ENCODE measurements at places on chromosomes 2 and 18.

GRCh38 chr2:237513693-237514092, 26.6 kb downstream of the MLPH start:
- DNase-seq = no peak

GRCh38 chr2:157698430-157698829, 69.8 kb upstream of the ACVR1C start:
- no peak for DNase-seq

DNA sequence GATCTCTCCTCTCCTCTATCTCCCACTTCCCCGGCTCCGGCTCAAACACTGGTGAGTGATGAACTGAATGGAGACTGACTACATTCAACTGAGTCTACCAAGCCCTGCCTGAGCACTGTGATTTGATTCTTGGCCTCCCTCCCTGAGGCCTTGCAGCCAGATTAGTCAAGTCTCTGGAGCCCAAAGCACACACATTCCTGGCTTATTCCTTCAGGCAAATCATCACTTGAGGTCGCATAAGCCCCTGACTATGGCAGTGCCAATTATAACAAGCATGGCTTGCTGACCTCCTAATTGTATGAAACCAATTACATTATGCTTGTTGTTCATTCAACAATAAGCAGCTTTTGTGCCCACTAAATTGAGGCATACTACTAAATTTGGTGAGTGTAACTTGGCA, 34.6 kb downstream of the EFEMP1 start:
- DNase-seq = no peak

- no peak for DNase-seq
These were observed 37.0 kb upstream of the DPP10 start for GRCh38 chr2:114405247-114406116.

GRCh38 chr2:169050476-169051240, 18.7 kb upstream of the DHRS9 start:
- DNase-seq = peak; percentile 34

DNA sequence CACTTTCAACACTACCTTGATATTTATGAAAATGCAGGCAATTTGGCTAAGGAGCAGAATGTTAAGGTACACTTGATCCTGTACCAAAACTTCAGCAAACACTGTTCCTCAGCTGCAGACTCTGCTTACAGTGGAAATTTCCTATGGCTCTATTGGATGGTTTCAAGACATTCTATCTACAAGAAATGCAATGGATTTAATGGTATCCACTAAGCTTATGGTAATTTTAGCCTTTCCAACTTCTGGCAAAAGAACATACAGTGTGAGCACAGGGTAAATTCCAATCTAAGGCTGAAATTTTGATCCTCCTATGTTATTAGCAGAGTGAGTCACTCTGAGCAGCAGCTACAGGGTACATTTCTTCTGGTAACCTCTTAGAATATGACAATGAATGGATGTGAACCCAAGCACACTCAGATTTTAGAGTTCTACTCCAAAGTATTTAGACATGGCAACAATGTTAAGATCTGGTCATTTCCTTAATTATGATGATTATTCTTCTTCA, 361.8 kb upstream of the PIK3C3 start:
- no peak for DNase-seq

DNA sequence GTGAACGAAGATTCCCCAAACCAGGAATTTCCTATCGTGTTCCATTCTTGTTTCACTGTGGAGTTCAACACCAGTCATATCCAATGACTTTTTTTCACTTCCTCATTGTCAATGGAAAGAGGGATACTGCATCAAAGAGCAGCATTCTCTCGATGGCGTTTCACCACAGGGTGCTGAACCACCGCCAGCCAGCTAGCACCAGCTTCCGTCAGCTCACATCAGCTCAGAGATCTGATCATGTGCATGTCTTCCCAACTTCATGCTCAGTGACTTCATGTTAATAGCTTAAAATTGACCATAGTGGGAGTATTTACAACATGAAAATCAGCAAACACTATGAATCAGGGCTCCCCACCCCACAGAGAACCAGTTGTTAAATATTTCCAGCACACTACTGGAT, 359.9 kb downstream of the TNS1 start:
- DNase-seq = no peak

- no peak for DNase-seq
These were observed 500.9 kb downstream of the RNF144A start for GRCh38 chr2:7417845-7418742.

- no peak for DNase-seq
These were observed 60.9 kb upstream of the SLC14A2 start for GRCh38 chr18:45554389-45554737.

GRCh38 chr2:30266051-30266621, 34.8 kb downstream of the LBH start:
- no peak for DNase-seq

DNA sequence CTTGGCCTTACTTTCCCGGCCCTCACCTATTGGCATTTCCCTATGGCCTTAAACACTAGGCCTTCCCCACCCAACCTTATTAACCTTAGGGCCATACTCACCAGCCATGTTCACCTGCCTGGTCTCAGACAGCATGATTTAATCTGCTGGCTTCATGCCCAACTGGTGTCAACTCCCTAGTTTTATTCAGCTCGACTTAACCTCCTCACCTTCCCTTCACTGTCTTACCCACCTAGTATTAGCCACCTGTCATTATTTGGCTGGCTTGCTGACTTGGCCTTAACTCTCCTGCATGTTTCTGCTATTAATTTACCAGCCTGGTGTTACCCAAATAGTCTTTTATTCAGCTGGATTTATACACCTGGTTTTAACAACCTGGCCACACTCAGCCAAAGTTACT, 136.0 kb upstream of the ZSWIM2 start:
- no peak for DNase-seq

DNA sequence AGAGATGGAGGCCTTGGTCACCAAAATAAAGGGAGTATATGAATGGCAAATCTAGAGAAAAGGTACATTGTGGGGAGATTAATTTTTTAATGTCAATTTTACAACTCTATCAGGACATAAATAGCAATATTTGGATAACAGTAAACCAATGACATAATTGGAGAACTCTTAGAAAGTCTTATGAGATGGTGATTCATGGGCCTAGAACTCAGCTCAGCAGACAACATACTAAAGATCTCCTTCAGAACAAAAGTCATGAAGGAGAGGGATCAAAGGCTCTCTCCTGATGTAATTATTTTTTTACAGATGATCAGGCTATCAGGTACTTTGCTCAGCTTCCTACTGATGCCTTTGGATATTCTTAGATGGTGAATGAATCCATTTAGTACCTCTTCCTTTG, 90.0 kb downstream of the CRACDL start:
- no peak for DNase-seq

All from RWPE1 (cell line).